Large intestine (tissue), 12 donors: ENCODE measurements at places on chromosomes 12 and 14.

DNA sequence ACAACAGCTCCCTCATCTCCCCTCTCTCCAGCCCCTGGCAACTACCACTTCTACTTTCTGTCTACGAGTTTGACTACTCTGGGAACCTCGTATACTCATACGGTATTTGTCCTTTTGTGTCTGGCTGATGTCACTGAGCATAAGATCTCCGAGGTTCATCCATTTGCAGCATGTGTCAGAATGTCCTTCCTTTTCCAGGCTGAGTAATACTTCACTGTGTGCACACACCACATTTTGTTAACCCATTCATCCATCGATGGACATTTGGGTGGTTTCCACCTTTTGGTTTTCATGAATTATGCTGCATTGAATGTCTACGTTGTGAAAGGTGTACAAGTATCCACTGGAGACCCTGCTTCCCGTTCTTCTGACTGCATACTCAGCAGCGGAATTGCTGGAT is 24.1 kb upstream of the DLK1 start:
- H3K4me3 ChIP-seq: no peak overlapping the region
- DNase-seq: no peak
- no peak overlapping the region for H3K27ac ChIP-seq
- H3K27me3 ChIP-seq: no peaks in the 10 kb centered on the region
- H3K36me3 ChIP-seq: no peaks in the 10 kb centered on the region

DNA sequence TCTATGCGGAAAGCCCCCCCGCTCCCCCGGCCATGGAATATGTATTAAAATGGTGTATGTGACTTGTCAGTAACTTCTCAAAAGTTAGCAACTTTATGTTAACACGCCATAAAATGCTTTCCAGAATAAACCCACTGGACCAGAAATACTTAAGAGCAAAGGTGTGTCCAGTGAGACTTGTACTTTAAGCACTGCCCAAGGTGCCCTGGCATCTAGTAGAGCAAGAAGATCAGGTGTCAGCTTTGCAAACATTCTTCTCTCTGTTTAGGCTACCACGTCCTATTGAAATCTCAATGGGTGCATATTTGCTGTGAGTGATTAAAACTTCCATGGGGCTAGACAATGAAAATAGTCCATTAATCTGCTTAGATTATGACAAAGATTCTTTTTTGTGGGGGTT is 201.2 kb downstream of the ESR2 start:
- H3K4me3 ChIP-seq: no peak overlapping the region
- no peak overlapping the region for H3K27ac ChIP-seq
- no peaks in the 10 kb centered on the region for H3K4me1 ChIP-seq

- H3K4me3 ChIP-seq: no peak overlapping the region
- no peak overlapping the region for H3K27ac ChIP-seq
- no peaks in the 10 kb centered on the region for H3K27me3 ChIP-seq
- H3K36me3 ChIP-seq: no peaks in the 10 kb centered on the region
- H3K4me1 ChIP-seq: no peaks in the 10 kb centered on the region
Measured at GRCh38 chr14:44669496-44669895, 162.4 kb upstream of the FSCB start.

DNA sequence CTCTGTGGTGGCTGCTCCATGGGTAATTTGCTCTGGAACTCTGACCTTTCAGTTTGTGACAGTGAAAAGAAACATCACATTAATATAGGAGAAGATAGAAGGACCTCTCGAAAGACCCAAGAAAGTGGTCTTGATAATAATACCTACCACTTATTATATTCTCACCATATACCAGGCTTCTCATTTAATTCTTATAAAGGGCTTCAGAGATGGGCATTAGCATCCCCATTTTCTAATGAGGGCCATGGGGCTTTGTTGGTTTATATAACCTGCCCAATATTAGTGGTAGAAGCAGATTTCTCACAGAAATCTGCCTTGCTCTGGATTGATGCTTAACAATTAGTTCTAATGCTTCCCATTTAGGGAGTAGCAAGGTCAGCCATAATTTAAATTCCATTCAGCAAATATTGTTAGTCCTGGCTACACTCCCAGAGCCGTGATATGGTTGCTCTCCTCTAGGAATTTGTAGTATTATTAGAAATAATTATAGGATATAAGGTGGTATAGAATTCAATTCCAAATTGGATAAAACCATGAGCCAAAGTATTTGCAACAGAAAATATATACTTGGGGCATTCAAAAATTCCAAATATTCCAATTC is 7.4 kb upstream of the AMIGO2 start:
- H3K4me3 ChIP-seq: no peak overlapping the region
- peak overlapping the region; percentile 44 for H3K27ac ChIP-seq
- H3K36me3 ChIP-seq: no peaks in the 10 kb centered on the region
- no peaks in the 10 kb centered on the region for H3K27me3 ChIP-seq

DNA sequence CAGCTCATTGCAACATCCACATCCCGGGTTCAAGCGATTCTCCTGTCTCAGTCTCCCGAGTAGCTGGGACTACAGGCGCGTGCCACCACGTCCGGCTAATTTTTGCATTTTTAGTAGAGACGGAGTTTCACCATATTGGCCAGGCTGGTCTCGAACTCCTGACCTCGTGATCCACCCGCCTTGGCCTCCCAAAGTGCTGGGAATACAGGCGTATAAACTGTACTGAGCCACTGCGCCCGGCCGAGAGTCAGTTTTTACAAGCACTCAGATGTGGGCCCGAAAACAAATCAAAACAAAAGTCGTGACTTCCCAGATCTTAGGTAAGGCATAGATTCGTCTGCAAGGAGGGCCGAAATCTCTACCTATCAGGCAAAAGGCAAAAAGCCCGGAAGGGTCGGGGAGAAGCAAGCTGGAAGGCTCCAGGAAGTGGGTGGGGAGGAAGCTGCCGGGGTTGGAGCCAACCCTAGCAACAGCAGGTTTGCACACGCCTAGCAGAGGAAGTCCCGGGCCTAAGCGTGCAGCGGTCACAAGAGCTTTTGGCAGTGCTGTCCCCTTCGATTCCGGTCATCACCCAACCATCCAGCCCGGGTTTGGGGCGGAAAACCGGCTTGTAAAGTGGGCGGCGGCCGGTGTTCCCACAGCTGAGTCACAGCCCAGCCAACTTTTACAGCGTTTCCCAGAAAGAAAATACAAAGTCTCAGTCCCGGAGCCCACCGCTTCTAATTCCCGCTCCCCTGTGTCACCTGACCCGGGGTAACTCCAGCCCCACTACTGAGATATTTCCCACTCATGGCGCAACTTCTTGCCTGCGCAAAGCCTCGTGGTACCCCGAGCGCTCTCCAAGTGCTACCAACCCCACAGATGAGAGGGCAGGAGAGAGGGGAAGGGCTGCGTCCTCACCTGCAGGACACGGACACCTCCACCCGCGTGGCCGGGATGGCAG is 583 bp downstream of the CPNE8 start:
- DNase-seq: peak; percentile 82
- H3K27me3 ChIP-seq: no peaks in the 10 kb centered on the region
- H3K4me1 ChIP-seq: peaks cover 3% of the 10 kb centered on the region
- H3K36me3 ChIP-seq: no peaks in the 10 kb centered on the region
- peak overlapping the region; percentile 65 for H3K4me3 ChIP-seq

DNA sequence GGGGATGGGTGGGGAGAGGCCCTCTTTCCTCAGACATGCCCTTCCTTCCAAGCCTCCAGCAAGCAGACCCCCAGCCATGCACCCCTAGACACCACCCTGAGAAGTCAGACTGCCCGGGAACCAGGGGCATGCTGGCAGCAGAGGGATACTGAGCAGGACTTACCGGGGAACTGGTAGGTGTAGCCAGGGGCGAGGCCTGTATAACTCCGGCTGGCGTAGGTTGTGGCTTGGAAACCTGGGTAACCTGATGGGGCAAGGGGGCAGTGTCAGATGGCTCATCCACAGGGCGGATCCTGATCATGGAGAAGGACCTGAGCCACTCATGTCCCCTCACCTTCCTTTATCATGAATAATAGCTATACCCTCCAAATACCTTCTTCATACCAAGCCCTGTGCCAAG is 15.8 kb downstream of the MSI1 start:
- H3K27me3 ChIP-seq: no peaks in the 10 kb centered on the region
- no peak for DNase-seq
- peaks cover 26% of the 10 kb centered on the region for H3K36me3 ChIP-seq
- no peak overlapping the region for H3K27ac ChIP-seq

DNA sequence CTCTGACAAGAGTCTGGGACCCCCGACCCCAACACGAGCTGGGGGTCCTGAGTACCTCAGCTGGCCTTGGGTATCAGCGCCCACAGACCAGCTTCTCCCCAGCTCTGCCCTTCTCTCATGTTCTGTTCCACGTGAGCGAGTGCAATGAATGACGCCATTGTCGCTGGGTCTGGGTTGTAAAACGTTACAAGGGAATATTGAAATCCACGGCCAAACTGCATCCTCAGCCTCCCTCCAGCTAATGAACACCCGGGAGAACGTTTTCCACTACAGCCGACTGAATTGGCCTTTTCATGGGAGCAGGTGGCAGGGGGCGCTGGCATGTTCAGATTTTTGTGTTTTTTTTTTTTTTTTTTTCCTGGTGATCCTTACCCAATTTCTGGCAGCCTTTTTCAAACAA is 34.7 kb downstream of the TBX5 start:
- H3K4me3 ChIP-seq: no peak overlapping the region
- no peak for DNase-seq
- H3K27ac ChIP-seq: no peak overlapping the region
- H3K36me3 ChIP-seq: no peaks in the 10 kb centered on the region

DNA sequence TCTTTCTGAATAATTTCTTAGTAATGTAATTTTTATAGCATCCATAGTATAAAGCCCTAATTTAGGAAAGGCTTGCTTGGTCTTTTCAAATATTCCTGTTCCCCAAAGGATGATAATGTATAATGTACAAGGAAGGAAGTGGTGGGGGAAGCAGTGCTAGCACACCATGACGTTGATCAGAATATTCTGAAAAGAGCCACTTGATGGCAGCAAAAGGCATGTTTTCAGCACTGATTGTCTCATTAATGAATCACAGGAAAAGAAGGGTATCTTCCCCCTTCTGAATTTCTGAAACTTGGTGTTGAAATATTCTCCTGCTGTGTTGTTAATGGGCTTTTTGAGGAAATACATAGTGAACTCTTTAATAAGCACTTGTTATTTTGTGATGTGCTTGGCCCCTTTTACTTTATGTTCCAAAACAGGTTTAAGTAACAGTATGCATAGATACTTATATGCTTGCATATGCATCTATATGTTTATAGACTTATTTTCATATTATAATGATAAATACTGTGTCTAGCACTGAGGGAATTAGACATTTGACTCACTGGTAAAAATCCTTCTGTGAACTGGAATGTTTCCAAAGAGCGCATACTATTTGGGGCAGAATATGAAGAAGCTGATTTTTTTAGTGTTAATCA is 122.0 kb downstream of the TMEM117 start:
- no peaks in the 10 kb centered on the region for H3K36me3 ChIP-seq
- H3K4me3 ChIP-seq: no peak overlapping the region
- no peak overlapping the region for H3K27ac ChIP-seq
- DNase-seq: no peak
- H3K4me1 ChIP-seq: no peaks in the 10 kb centered on the region

- H3K4me3 ChIP-seq: no peak overlapping the region
- H3K27me3 ChIP-seq: no peaks in the 10 kb centered on the region
- peak overlapping the region; percentile 66 for H3K27ac ChIP-seq
- H3K36me3 ChIP-seq: no peaks in the 10 kb centered on the region
- DNase-seq: no peak
- peaks cover 55% of the 10 kb centered on the region for H3K4me1 ChIP-seq
Measured at GRCh38 chr12:57895389-57896114, 45.8 kb upstream of the ATP23 start.

DNA sequence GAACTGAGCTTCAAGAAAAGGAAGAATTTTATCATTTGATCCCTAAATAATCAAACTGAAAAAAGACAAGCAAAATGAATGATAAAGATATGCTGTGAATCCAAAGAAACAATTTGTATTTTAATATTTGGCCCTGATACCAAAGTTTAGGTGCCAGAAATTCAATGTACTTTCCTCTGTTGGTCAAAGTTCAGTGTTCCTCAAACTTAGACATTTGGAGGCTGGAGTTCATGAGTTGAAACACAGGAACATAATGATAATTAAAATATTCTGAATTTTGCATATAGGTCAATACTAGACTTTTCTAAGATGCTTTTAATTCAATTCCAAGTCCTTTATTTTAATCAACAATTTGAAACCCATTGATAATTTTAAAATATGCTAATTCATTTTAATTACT is 1007.7 kb upstream of the ATXN7L3B start:
- H3K36me3 ChIP-seq: no peaks in the 10 kb centered on the region
- DNase-seq: no peak
- no peak overlapping the region for H3K4me3 ChIP-seq
- no peaks in the 10 kb centered on the region for H3K4me1 ChIP-seq
- no peaks in the 10 kb centered on the region for H3K27me3 ChIP-seq
- no peak overlapping the region for H3K27ac ChIP-seq

DNA sequence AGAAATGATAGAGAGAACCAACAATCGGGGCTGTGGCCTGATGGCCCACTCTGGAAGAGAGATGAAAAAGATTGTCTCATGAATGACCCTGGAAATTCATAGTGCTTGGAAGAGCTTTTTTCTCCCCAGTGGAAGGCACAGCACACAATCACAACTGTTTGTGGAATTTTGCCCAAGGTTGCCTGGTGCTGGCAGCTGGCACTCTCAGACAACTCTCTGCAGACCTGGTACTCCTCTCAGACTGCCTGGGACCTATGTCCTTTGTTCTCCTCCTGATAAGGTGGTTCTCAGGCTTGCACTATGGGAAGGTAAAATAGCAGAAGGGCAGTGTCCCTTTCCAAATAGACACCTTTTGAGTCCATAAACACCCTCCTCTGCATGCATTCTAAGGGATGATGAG is 144.1 kb upstream of the SEL1L start:
- no peak overlapping the region for H3K27ac ChIP-seq
- no peaks in the 10 kb centered on the region for H3K36me3 ChIP-seq
- H3K4me3 ChIP-seq: no peak overlapping the region
- H3K4me1 ChIP-seq: no peaks in the 10 kb centered on the region

DNA sequence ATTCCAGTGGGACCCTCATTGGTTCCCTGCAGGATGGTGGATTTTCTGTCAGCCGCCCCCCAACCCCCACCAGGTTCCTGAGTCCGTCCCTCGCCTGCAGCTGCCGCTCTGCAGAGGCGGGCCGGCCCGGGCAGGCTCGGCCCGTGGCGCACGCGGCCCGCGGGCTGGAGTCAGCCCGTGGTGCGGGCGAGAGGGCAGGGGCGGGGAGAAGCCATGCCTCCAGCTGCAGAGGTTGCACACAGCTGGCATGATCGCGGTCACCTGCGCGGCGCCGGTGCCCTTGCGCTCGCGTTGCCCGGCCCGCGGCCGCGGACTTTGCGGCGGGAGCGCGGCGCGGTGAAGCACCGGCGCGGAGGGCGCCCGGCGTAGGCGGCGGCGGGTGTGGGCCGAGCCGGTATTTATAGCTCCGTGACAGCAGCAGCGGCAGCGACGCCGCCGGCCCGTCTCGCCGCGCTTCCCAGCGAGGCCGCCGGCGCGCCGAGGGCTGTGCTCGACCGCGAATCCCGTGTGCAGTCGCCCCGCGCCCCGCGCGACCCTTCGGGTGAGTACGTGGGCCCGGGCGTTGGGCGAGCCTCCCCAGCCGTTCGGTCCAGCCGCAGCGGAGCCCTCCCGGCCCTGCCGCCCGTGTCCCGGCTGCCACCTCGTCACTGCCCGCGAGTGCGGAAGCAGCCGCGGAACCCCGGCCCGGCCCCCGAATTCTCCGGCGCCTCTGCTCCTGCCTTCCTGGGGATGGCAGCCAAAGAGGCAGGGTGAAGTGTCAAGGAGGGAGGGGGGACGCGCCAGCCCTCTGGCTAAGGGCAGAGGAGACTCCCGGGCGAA is at the start of gene TMEM117:
TMEM117 (plus strand) TSS at position 426 of the 819 bp plus-strand sequence.
- H3K27ac ChIP-seq: peak within 1 kb of the TSS; percentile 96
- H3K4me1 ChIP-seq: peaks cover 5% of the 10 kb centered on the region
- H3K27me3 ChIP-seq: no peaks in the 10 kb centered on the region
- H3K4me3 ChIP-seq: peak within 1 kb of the TSS; percentile 81

- no peaks in the 10 kb centered on the region for H3K36me3 ChIP-seq
- H3K4me1 ChIP-seq: no peaks in the 10 kb centered on the region
- no peak overlapping the region for H3K27ac ChIP-seq
- DNase-seq: no peak
- H3K4me3 ChIP-seq: no peak overlapping the region
- H3K27me3 ChIP-seq: no peaks in the 10 kb centered on the region
Measured at GRCh38 chr12:82867762-82868500, 181.2 kb downstream of the TMTC2 start.
